Esophagus muscularis mucosa (tissue), 4 donors: ENCODE measurements at places on chromosomes 4 and X. TPM values are rescaled to one million over a fixed set of nuclear protein-coding genes. Genes with fewer than 3 reads are reported as not detected.

Gene PAGE2B
- total RNA-seq: not detected

Gene SPON2
- 21.3 TPM for total RNA-seq

Gene CXorf49
- total RNA-seq: not detected

Gene SCD5
- total RNA-seq: 24.6 TPM

Gene RTL5
- total RNA-seq: 13.0 TPM

Gene POF1B
- total RNA-seq: 0.50 TPM

Gene GPC4
- 79.7 TPM for total RNA-seq

DNA sequence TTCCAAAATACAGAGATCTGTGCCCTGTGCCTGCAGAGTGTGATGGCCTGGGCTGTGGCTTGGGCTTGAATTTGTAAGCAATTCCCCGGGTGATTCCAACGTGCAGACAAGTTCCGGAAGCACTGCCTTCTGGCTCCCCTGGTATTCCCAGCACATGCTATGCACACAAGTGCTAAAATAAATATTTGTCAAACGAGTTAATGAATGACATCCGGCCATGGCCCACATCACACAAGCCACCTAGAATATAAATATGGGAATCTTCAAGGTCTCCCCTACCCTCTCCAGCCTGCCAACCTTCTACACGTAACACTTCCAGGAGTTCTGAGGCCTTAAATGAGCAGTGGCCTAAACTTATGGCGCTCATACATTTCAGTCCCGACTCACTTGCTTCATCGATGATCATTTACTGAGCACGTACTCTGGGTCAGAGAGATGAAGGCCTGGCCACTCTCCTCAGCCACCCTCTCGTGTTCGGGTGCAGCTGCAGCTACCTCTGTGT lies 21.3 kb downstream of the DCTD start:
- no peak overlapping the region for H3K4me3 ChIP-seq
- H3K27ac ChIP-seq: no peak overlapping the region
- peaks cover 23% of the 10 kb centered on the region for H3K36me3 ChIP-seq
- no peaks in the 10 kb centered on the region for H3K4me1 ChIP-seq

DNA sequence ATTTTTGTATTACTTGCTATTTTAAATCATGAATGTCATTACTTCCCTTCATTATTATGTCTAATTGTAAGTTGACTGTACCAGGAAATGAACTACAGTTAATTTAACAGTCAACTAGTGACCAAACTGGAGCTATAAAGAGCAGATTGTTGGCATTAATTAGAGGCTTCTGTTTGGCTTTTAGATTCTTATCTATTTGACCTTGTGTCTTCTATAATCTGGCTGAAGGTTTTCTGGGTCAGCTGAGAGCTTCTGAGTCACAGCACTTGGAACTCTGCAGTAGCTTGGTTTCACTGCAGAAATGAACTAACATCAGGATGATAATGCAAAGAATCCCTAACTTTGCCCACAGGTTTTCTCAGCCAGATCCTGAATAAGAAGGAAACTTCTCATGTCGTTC lies 169.2 kb upstream of the LEF1 start:
- no peaks in the 10 kb centered on the region for H3K27me3 ChIP-seq
- H3K4me1 ChIP-seq: peaks cover 5% of the 10 kb centered on the region
- no peak for DNase-seq
- no peaks in the 10 kb centered on the region for H3K36me3 ChIP-seq
- no peak overlapping the region for H3K27ac ChIP-seq
- no peak overlapping the region for H3K4me3 ChIP-seq

- H3K4me3 ChIP-seq: no peak overlapping the region
- no peaks in the 10 kb centered on the region for H3K27me3 ChIP-seq
- DNase-seq: no peak
- peaks cover 17% of the 10 kb centered on the region for H3K4me1 ChIP-seq
- H3K36me3 ChIP-seq: no peaks in the 10 kb centered on the region
Measured at GRCh38 chr4:40577588-40578253, 51.9 kb downstream of the RBM47 start.

GRCh38 chrX:11998944-11999343 lies 139.3 kb upstream of the FRMPD4 start:
- H3K4me1 ChIP-seq: no peaks in the 10 kb centered on the region
- H3K4me3 ChIP-seq: no peak overlapping the region
- no peak overlapping the region for H3K27ac ChIP-seq
- H3K36me3 ChIP-seq: no peaks in the 10 kb centered on the region
- no peak for DNase-seq

DNA sequence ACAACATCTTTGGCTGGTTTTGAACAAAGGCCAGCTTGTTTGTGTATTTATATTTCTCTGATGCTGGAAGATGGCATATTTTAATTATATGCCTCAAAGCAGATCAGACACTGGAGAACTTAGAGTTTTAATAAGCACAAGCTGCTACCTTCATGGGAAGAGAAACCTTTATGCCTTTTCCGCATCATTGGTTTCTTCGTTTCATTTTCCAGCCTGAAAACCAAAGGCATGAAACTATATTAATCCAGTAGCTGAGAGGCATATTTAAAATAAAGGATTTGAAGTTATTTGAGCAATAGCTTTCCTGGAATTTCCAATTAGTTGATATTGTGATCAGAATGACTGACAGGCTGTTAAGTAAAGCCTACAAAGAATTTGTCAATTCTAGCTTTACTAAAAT lies 141.0 kb downstream of the ARHGAP24 start:
- no peaks in the 10 kb centered on the region for H3K27me3 ChIP-seq
- no peaks in the 10 kb centered on the region for H3K4me1 ChIP-seq
- H3K4me3 ChIP-seq: no peak overlapping the region
- H3K36me3 ChIP-seq: no peaks in the 10 kb centered on the region

- no peaks in the 10 kb centered on the region for H3K4me1 ChIP-seq
- H3K27me3 ChIP-seq: peaks cover 3% of the 10 kb centered on the region
- H3K36me3 ChIP-seq: no peaks in the 10 kb centered on the region
- H3K4me3 ChIP-seq: no peak overlapping the region
Measured at GRCh38 chrX:71081330-71082123, 13.4 kb upstream of the SNX12 start.

GRCh38 chr4:184345573-184345922 lies 127.9 kb upstream of the ENPP6 start:
- peaks cover 44% of the 10 kb centered on the region for H3K4me1 ChIP-seq
- H3K27ac ChIP-seq: peak overlapping the region; percentile 34
- no peaks in the 10 kb centered on the region for H3K27me3 ChIP-seq
- DNase-seq: no peak
- H3K36me3 ChIP-seq: no peaks in the 10 kb centered on the region
- no peak overlapping the region for H3K4me3 ChIP-seq

DNA sequence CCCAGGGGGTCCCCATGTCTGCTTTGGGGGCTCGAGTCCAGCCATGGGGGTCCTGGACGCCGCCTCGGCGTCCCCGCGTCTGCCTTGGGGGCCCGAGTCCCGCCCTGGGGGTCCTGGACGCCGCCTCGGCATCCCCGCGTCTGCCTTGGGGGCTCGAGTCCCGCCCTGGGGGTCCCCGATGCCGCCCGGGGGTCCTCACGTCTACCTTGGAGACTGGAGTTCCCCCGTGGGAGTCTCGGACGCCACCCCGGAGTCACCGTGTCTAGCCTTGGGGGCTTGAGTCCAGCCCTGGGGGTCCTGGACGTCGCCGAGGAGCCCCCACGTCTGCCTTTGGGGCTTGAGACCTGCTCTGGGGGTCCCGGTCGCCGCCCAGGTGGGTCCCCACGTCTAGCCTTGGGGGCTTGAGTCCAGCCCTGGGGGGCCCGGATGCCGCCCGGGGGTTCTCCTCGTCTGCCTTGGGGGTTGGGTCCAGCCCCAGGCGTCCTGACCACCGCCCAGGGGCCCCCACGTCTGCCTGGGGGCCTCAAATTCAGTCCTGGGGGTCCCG lies 1.1 kb upstream of the GTPBP6 start:
- peaks cover 8% of the 10 kb centered on the region for H3K27me3 ChIP-seq
- peak overlapping the region; percentile 88 for H3K27ac ChIP-seq
- peak overlapping the region; percentile 94 for H3K4me3 ChIP-seq
- peaks cover 39% of the 10 kb centered on the region for H3K4me1 ChIP-seq
- H3K36me3 ChIP-seq: peaks cover 10% of the 10 kb centered on the region
- no peak for DNase-seq

- peak overlapping the region; percentile 71 for H3K4me3 ChIP-seq
- peak overlapping the region; percentile 80 for H3K27ac ChIP-seq
- no peaks in the 10 kb centered on the region for H3K27me3 ChIP-seq
- peaks cover 13% of the 10 kb centered on the region for H3K4me1 ChIP-seq
Measured at GRCh38 chrX:118115953-118116712, 477 bp downstream of the KLHL13 start.

- no peak overlapping the region for H3K4me3 ChIP-seq
- no peak for DNase-seq
- H3K4me1 ChIP-seq: peaks cover 83% of the 10 kb centered on the region
- no peaks in the 10 kb centered on the region for H3K27me3 ChIP-seq
- H3K36me3 ChIP-seq: peaks cover 30% of the 10 kb centered on the region
- H3K27ac ChIP-seq: peak overlapping the region; percentile 31
Measured at GRCh38 chr4:82360298-82361177, 13.3 kb downstream of the HNRNPD start.

DNA sequence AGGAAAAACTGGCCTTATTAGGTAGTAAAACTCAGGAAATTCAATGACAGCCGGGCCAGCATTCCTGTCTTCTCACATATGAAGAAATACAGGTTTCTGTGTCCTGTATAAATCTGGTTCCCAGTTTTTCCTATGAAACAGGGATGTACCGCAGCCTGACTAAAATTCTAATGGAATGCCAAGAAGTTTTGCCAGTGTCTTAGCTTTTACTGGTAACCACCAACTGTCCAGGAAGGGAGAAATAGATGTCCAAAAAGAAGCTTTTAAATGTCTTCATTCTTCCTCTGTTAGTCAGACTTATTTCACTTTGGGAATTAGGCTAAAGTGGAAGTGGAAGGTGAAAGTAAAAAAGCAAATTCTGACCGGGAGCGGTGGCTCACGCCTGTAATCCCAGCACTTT lies 108.0 kb upstream of the TBL1X start:
- no peak for DNase-seq
- H3K4me1 ChIP-seq: peaks cover 12% of the 10 kb centered on the region
- H3K27me3 ChIP-seq: no peaks in the 10 kb centered on the region
